Fibroblast of mammary gland (primary cell): ENCODE measurements at places on chromosomes 1 and 21.
A peak's percentile ranks its signal among the peaks of the same experiment; 100 is the strongest.

- DNase-seq, result peak; percentile 41
These were observed 1.4 kb upstream of the SRRM1 start for GRCh38 chr1:24641646-24642151.

DNA sequence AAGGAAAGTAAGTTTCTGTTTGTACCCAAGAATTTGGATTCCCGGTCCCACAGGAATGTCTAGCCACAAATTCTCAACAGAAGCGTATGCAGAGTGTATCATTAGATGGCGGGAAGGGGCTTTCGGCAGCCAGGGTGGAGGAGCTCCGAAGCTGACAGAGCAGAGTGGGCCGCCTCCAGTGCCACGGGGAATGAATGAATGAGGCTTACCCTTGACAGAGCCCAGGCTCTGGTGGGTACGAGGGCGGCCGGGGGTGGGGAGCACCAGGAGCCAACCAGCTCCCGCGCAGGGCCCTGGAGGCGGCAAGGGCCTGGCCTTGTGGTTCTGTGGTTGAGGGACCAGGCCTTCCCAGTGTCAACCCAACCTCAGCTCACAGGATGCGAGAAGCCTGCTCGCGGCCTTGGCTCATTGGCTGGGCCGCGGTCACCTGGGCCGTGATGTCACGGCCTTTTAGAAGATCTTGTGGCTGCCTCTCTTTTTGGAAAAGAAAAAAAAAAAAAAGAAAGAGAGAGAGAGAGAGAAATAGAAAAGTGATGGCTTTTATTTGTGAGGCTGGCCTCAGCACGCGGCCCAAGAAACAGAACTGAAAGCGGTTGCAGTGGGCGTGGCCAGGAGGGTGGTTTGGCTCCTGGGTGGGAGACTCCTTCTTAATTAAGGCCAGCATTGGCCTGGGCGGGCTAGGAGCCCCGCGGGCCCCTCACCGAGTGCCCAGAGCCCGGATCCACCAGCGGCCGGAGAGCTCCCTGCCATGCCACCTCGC lies 34.9 kb upstream of the RUNX3 start:
- no peak for DNase-seq

DNA sequence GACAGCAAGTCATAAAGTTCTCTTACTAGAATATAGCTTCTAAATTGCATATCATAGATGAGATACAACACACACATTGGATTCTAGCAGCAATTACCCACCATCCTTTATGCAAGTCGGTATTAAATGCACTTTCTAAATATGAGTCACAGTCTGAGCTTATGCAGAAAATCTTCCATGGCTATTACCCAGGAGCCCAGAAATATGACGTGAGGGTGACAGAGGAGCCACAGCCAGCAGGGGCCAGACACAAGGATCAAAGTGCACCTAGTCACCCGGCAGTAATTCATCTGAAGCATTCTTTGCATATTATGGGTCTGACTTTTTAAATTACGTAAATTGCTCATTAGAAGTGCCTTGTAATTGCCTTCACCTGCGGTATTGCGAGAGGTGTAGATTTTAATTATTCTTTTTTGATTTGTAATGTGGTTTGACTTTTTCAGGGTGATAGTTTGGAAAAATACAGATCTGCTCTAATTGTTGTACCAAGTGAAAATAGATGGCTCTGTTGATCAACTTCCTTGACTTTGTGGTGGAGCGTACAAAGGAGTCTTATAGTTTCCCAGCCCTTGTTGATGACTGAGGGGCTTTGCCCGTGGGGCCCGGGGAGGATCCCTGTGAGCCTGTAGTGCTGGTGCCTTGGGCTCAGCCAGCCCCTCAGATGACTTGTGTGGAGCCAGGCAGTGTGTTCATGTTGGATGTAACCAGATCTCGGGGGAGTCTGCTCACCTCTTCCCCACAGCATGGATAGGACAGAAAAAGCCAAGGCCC lies 470.0 kb upstream of the VAMP3 start:
- peak; percentile 96 for DNase-seq

DNA sequence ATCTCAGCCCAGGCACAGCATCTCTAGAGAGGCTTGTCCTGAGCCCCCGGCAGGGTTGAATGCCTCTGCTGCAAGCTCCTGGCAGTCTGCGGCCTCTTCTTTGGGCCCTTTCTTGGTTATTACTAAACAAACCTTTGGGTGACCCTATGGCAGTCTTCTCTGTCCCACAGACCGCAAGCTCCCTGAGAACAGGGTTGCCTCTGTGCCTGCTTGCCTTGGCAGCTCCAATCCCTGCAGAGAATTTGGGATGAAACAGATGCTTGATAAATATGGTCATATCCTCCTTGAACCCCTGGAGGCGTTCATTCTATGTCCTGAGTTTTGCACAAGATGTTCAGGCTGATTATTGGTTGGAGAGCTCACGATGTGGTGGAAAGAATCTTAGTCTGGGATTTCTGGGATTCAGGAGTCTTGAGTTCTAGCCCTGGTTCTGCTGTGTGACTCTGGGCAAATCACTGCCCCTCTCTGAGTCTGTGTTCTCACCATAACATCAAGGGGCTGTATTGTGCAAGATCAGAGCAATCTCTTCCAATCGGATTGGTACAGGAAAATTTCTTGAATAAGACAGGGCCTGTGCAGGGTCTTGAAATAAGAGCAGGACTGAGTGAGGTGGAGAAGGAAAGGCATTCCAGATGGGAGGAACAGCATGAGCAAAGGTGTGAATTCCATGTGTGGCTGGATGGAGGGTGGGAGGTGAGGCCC lies 49.6 kb downstream of the EDN2 start:
- DNase-seq, result no peak

- DNase-seq, result no peak
These were observed 11.8 kb upstream of the TMEM201 start for GRCh38 chr1:9576903-9577302.

DNA sequence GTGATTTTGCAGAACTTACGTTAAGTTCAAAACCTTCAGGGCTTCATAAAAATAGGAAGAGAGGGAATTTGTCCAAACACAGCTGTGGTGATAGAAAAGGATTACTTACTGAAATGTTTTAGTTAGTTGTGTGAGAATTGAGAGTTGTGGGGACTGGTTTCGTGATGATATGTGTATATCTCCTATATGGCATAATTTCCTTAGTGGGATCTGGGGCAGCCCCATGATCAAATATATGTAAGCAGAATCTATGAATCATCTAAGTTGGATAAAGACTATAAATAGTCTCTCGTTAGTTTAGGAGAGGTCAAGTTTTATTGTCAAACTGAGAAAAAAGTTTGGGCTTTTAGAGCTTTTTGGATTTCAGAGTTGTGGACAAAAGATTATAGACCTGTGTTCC lies 14.9 kb downstream of the MTR start:
- no peak for DNase-seq

GRCh38 chr1:234887016-234887900 lies 241.4 kb downstream of the TOMM20 start:
- peak; percentile 82 for DNase-seq
